ENCODE measurements at places on chromosomes 11 and 22.

- peak; percentile 80 for DNase-seq
Observed at GRCh38 chr11:2428322-2428795, 16.0 kb downstream of the TRPM5 start.

DNA sequence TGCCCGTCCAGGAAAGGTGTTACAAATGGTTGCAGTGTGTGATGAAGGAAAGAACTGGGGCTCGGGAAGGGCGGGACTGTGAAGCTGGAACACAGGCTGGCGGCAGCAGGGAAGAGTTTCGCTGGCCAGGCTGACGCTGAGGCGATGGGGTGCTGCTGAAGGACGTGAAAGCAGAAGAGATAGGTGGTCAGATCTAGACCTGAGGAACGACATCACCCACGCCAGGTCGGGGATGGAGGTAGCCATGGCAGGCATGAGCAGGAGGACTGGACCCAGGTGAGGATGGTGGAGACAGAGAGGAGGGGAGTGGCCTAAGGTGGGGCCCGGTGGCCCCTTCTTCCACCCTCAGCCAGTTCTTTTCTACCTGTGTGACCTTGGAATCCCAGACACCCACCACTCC lies 9.1 kb downstream of the CDC42EP2 start:
- no peak for DNase-seq

DNA sequence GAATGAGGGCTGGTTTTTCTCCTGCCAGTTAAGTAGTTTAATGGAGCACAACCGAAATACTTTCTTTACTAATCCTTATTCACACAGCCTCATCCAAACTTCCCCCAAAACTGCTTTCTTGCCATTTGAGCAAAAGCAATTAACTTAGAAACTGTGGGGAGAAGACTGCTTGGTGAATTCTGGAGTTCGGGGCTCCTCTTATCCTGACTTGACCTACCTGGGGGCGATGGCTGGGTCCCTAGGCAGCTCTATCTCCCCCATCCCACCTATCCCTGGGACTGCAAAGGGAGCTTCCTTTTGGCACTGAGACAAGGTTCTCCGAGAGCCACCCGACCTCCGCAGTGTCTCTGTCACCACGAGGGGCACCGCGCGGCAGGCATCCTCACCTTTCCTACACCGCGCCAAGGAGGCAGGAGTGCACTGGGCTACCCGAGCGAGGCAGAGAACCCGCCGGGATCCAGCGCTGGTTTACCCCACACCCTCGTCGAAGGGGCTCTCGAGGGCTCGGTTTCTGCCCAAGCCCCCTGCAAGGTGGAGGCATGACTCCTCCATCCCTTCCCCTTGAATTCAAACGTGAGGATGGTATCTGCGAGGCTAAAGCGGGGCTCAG lies 759 bp downstream of the DESI1 start:
- no peak for DNase-seq

GRCh38 chr11:121661880-121662486 lies 209.2 kb upstream of the SORL1-AS1 start:
- no peak for DNase-seq

- DNase-seq, result no peak
Observed at GRCh38 chr11:19766810-19767209, 54.2 kb downstream of the NAV2 start.

- no peak for DNase-seq
Observed at GRCh38 chr11:62137276-62137861, 13.6 kb downstream of the INCENP start.

GRCh38 chr11:78290293-78291176 lies 101.8 kb downstream of the USP35 start:
- DNase-seq, result no peak

DNA sequence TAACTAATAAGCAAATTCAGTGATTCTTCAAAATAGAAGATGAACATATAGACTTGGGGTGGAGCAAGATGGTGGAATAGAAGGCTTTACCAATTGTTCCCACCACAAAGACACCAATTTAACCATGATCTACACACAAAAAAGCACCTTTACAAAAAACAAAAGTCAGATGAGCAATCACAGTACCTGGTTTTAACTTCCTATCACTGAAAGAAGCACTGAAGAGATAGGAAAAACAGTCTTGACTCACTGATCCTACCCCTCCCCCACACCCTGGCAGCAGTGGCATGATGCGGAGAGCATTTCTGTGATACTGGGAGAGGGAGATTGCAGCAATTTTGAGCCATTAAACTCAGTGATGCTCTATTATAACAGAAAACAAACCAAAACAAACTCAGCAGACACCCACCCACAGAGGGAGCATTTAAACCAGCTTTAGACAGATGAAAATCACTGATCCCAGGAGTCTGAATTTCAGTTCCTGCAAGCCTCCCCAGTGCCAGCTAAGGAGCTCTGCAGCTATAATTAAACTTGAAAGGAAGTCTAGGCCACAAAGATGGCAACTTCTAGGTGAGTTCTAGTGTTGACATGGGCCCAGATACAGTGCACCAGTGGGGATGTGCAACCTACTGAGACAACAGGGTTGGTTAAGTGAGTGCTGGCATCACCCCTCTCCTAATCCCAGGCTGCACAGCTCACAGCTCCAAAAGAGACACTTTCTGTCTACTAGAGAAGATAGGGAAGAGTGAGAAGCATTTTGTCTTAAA lies 161.8 kb upstream of the GRIA4 start:
- DNase-seq, result no peak

GRCh38 chr11:64799623-64800302 lies 3.3 kb downstream of the MAP4K2 start:
- DNase-seq, result no peak

- no peak for DNase-seq
Observed at GRCh38 chr11:7936615-7937014, 4.9 kb downstream of the OR10A3 start.

GRCh38 chr22:38733724-38734381 lies 21.9 kb downstream of the SUN2 start:
- DNase-seq, result no peak

DNA sequence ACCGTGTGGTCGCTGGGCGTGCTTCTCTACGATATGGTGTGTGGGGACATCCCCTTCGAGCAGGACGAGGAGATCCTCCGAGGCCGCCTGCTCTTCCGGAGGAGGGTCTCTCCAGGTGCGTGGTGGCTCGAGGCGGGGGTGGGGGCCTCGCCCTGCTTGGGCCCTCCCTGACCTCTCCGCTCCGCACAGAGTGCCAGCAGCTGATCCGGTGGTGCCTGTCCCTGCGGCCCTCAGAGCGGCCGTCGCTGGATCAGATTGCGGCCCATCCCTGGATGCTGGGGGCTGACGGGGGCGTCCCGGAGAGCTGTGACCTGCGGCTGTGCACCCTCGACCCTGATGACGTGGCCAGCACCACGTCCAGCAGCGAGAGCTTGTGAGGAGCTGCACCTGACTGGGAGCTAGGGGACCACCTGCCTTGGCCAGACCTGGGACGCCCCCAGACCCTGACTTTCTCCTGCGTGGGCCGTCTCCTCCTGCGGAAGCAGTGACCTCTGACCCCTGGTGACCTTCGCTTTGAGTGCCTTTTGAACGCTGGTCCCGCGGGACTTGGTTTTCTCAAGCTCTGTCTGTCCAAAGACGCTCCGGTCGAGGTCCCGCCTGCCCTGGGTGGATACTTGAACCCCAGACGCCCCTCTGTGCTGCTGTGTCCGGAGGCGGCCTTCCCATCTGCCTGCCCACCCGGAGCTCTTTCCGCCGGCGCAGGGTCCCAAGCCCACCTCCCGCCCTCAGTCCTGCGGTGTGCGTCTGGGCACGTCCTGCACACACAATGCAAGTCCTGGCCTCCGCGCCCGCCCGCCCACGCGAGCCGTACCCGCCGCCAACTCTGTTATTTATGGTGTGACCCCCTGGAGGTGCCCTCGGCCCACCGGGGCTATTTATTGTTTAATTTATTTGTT lies 2.4 kb downstream of the PIM3 start:
- DNase-seq, result no peak

DNA sequence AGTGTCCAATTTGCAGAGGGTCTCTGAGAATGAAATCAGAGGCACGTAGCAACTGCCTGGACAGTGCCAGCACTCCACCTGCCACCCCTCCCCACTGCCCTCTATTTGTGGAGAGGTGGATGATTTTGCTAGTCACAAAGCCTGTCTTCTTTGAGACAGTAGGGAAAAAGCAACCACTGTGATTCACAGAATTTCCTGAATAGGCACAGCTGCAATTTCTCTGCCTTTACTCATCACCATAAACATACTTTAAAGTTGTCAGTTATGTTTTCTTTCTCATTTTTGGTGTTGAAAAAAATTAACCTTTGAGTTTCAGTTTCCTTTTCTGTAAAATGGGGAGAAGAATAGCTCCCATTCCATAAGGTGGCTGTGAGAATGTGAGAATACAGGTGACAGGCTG lies 134.3 kb downstream of the TEAD1 start:
- no peak for DNase-seq

GRCh38 chr11:131592152-131592551 lies 221.7 kb downstream of the NTM start:
- no peak for DNase-seq

DNA sequence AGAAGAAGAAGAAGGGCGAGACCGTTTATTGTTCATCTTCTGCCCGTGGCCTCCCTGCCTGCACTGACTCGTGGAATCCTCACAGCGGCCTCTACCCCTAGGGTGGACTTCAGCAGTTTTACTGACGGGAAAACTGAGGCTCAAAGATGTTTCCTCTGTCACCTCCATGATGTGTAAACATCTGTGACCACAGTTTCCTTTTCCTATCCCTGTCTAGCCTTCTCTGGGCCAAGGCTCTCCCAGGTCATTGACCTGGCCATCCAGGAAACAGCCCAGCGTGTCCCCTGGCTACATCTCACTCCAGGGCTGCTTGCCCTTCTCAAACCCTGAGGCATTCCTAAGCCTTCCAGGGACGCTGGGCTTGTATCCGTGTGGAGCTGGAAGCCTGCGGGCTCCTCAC lies 49.0 kb upstream of the GCAT start:
- DNase-seq, result no peak
